ENCODE measurements at places on chromosomes 7 and 10.

GRCh38 chr7:80536426-80536825, 24.6 kb upstream of the GNAT3 start:
- no peak for DNase-seq

DNA sequence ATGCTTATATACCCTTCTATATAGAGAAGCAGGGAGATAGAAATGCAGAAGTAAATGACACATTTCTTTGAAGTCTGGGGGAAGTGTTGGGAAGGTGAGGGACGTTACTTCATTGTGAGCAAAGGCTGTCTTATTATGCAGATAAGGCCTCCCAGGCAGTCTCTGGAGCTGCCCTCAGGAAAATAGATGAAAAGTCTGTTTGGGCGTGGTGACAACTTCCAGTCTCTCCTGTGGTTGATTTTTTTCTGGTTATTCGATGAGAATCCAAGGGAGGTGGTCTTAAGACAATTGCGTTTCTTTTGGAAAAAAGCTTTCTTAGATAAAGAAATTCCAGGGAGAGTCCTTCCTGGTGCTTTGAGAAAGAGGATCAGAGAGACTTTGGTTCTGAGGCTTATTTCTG, 84.0 kb downstream of the NEUROD6 start:
- no peak for DNase-seq

DNA sequence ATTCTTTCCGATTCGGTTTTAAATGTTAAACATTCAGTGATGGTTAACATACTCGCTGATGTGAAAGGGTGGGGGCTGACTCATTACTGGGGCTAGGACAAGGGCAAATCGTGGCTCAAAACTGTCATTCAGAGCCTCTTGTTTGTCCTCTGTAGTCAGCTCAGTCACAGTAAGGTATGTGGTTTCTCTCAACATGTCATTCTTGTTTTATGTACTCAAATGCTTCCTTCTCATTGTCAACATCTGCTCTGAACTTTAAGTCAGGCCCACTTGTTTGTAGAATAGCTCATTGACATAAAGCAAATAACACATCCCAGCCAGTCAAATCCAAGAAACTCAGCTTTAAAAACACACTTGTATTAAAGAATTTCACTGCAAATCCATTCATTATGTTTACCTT, 7.3 kb downstream of the SLC16A9 start:
- DNase-seq, result no peak

DNA sequence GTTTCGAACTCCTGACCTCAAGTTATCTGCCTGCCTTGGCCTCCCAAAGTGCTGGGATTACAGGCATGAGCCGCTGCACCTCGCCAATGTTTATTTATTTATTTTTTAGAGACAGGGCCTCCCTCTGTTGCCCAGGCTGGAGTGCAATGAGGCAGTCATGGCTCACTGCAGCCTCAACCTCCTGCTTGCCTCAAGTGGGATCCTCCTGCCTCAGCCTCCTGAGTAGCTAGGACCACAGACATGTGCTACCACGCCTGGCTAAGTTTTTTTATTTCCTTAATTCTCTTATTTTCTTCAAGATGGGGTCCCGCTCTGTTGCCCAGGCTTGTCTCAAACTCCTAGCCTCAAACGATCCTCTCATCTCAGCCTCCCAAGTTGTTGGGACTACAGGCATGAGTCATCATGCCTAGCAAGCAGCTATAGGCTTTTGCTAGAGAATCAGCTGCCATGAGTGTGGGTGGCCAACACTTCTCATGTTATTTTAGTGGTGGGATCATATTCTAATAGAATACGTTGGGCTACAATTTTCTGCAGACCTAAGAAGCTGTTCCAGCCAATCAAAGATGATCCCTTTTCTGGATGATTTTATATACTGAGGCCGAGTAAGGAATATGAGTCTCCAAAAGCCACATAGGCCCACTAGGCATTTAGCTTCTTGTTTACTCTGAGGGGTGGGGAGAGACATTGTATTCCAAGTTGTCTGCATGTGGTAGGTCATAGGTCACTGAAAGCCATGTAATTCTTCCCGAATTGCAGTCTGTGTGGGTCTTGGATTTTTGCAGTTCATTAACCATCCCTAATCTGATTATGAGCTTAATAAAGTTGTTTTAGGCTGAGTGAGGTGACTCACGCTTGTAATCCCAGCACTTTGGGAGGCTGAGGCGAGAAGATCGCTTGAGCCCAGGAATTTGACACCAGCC, 7.6 kb upstream of the TMEM248 start:
- no peak for DNase-seq

- DNase-seq, result no peak
Observed at GRCh38 chr10:23001901-23002516, 74.2 kb downstream of the ARMC3 start.

DNA sequence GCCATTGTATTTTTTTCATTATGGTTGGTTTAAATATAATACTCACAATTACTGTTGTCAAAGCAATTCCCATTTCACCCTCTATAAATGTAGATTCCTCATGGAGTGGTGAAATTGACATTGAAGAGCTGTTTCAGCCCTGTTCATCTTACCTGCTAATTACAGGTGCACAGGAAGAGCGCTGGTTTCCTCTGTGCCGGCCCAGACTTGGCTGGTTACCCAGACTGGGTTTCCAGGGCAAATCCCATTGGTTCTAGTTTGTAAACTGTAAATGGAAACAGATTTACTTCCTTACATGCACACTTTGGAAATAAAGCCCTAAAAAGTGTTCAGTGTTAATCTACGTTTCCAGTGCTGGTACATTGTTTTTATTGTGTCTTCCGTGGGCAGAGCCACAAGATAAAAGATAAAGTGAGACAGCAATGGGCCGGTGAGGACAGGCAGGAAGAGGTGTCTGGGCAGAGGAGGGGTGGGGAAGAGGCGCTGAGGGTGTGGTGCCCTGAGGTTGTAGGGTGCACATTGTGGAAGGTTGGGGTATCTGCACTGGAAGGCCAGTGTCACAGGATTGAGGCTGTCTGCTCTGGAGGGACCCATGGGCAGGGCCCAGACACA, 71.6 kb upstream of the ZPBP start:
- no peak for DNase-seq

GRCh38 chr7:144027974-144028373, 20.8 kb upstream of the OR2A5 start:
- DNase-seq, result no peak

DNA sequence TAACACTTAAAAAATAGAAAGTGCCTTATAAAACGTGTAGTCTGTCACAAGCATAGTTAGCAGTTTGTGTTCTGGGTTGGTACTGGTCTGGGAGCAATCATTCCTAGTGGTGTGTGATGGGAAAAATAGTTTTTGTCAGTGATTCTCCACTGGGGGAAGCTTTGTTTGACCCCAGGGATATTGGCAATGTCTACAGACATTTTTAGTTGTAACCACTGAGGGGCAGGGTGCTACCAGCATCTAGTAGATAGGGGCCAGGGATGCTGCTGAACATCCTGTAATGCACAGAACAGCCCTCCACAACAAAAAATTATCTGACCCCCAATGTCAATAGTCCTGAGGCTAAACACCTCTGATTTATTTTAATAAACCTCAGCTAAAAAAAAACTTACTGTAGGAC, 51.6 kb upstream of the CREB5 start:
- DNase-seq, result no peak

DNA sequence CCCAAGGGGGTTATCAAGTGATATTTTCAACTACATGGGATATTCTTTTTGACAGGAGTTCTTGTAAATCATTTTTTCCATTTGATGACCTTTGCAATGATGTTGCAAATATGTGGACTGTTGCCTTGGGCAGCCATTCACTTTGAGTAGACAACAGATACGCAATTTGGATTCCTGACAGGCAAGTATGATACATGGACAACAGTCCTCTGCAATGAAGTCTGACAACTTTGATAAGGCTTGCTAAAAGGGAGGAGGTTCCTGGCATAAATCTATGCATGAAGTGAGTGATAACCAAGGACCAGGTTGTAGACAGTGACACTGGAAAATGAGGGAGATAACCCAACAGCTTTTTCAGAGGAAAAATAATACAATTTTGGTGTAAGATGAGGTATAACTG, 17.7 kb downstream of the LRRD1 start:
- DNase-seq, result no peak

DNA sequence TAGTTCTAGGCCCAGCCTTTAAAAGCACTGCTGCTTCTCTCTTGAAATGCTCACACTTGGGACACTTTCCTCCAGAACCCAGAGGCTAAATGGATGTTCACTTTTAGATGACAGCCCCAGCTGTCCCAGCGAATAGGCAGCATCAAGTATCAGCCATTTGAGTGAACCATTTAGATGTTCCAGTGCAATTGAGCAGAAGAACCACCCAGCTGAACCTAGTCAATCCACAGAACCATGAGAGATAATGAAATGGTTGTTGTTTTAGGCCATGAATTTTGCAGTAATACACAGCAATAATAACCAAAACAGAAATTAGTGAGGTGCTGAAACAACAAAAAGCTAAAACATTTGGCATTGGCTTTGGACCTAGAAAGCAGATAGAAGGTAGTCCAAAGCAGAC, 273.9 kb downstream of the ETV1 start:
- DNase-seq, result no peak

GRCh38 chr7:47528471-47528870, 53.4 kb downstream of the TNS3 start:
- no peak for DNase-seq

GRCh38 chr7:78002021-78002420, 203.4 kb downstream of the PHTF2 start:
- DNase-seq, result no peak

DNA sequence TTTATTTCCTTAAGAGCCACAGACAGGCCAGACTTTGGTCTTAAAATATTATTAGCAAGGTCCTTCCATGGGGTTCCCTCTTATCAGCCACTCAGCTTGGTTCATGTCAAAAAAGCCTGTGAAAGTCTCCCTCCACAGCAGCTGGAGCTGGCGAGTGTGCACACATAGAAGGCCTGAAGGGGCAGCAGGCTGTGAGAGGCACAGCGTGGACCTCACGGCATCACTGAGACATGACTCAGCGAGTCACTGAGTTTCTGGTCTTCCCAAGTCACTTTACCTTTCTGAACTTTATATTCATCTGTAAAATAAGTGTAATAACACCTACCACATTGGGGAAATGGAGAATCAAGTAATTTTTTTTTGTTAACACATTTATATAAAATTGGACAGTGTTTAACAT, 8.7 kb downstream of the TAF3 start:
- DNase-seq, result peak; percentile 26

DNA sequence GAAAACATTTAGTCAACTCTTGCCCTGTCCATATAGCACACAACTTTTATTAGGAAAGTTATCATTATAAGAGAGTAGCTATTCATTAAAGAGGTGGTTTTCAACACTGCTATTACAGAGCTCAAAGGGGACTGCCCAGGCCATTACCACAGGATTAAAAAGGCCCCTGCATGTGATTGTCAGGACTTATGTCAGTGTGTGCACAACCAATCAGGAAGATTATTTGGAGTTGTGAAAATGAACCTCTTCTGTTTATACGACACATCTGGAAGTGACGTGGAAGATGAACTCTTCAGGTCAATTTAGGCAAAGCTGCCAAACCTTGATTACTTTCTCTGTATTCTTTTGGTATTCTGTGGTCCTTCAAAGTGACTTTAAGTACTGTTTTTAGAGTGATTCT, 14.7 kb downstream of the CCNY start:
- no peak for DNase-seq

GRCh38 chr10:92813979-92814378, 34.3 kb upstream of the EXOC6 start:
- no peak for DNase-seq

DNA sequence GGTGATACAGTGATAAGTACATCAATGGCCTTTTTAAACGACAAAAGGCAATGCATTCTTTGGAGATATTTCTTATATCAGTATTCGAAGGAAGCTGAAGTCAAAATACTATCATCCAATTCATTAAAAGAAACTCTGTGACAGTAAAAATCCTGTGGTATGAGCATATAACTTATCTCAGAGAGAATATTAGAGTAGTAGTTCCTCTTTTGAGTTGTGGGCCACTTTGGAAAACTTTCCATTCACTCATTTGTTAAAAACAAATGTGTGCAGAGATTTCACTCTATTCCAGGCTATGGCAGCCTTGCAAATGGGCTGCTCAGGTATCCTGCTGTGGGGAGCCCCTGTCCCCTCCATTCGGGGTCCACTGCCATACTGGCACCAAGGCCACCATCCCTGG, 55.3 kb upstream of the ZNF438 start:
- no peak for DNase-seq

DNA sequence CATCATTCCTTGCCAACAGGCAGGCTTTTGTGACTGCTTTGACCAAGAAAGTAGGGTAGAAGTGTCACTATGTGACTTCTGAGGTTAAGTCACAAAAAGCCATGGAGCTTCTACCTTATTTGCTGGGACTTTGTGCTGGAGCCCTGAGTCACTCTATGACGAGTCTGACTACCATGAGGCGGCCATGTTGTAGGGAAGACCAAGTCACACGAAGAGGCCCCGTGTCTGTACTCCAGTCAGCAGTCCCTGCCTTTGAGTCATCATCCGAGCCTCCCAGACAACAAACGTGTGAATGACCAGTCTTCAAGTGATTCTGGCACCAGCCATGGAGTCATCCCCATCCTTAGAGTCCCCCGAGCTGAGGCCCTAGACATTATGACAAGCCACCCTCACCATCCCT, 3.5 kb upstream of the MYL10 start:
- DNase-seq, result peak; percentile 27

DNA sequence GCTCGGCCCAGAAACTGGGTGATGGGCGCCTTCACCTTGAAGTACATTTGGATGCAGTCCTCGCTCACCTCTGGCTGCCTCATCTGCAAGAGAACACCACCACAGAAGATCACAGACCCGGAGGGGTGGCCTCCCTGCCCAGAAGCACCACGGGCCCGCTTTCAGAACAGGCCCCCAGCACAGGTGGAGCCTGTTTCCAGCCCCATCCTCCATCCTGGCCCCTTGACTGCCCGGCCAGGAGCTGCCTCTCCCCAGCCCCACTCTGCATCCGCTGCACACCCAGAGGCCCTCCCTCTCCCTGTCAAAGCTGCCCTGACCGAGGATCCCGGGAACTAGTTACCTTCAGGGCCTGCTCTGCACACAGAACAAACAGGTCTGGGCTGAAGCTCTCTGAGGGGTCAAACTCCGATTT, 724 bp downstream of the CFAP46 start:
- no peak for DNase-seq

GRCh38 chr10:28367929-28368484, 65.1 kb upstream of the MPP7 start:
- peak; percentile 56 for DNase-seq

- DNase-seq, result no peak
Observed at GRCh38 chr10:86959737-86960002, 1.3 kb downstream of the SNCG start.

- DNase-seq, result no peak
Observed at GRCh38 chr7:7944619-7945282, 23.8 kb upstream of the GLCCI1 start.
